ENCODE measurements at places on chromosomes 6 and 20. TPM values are rescaled to one million over a fixed set of nuclear protein-coding genes. Genes with fewer than 3 reads are reported as not detected.

GRCh38 chr20:5156675-5157448 lies 30.1 kb downstream of the CDS2 start:
- H3K4me3 ChIP-seq = peak overlapping the region; percentile 36
- peak; percentile 47 for DNase-seq
- no peaks in the 10 kb centered on the region for H3K27me3 ChIP-seq
- peaks cover 5% of the 10 kb centered on the region for H3K36me3 ChIP-seq

DNA sequence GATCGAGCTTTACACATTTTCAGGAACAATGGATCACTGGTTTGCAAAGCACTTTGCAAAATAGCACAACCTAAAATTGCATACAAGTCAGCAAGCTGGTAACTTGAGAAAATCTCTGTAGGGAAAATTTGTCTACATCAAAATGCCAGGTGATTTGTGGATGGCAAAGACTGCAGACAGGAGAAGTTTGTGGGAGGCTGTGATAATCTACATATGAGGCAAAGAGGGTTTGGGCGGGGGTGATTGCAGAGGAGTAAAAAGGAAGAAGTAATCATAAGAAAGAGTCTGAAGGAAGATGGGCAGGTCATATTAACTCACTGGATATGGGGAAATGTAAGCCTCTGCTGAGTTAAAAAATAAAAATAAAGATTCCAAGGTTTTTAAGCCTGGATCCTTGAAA lies 166.3 kb upstream of the STXBP5 start:
- H3K27ac ChIP-seq = no peak overlapping the region
- peaks cover 6% of the 10 kb centered on the region for H3K4me1 ChIP-seq
- no peak overlapping the region for H3K4me3 ChIP-seq
- H3K36me3 ChIP-seq = peaks cover 9% of the 10 kb centered on the region
- H3K27me3 ChIP-seq = no peaks in the 10 kb centered on the region

GRCh38 chr6:139699911-139700310 lies 325.5 kb upstream of the CITED2 start:
- H3K4me3 ChIP-seq = no peak overlapping the region
- no peak for DNase-seq
- peaks cover 21% of the 10 kb centered on the region for H3K4me1 ChIP-seq
- 0 out of 2 replicates have a peak overlapping the region, but pooled peaks have one; percentile 18 for H3K27ac ChIP-seq
- peaks cover 7% of the 10 kb centered on the region for H3K36me3 ChIP-seq

DNA sequence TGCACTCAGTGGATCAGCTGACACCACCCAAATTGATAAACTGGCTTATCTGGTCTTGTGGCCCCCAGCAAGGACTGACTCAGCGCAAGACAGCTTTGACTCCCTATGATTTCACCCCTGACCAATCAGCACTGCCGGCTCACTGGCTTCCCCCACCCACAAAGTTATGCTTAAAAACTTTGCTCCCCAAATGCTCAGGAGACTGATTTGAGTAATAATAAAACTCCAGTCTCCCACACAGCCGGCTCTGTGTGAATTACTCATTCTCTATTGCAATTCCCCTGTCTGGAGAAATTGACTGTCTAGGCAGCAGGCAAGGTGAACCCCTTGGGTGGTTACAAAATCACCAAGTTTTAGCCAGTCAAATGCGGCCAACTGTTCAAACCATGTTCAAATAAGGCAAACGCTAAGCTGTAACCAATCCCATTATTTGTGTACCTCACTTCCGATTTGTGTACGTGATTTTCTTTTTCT lies 32.5 kb downstream of the SLC22A2 start:
- no peaks in the 10 kb centered on the region for H3K27me3 ChIP-seq
- H3K4me3 ChIP-seq = no peak overlapping the region
- H3K36me3 ChIP-seq = no peaks in the 10 kb centered on the region
- DNase-seq = no peak

- DNase-seq = no peak
- peaks cover 3% of the 10 kb centered on the region for H3K27me3 ChIP-seq
- H3K36me3 ChIP-seq = peaks cover 43% of the 10 kb centered on the region
- peaks cover 55% of the 10 kb centered on the region for H3K4me1 ChIP-seq
- H3K4me3 ChIP-seq = no peak overlapping the region
- H3K27ac ChIP-seq = peak overlapping the region; percentile 42
Observed at GRCh38 chr6:129609635-129610034, 100.3 kb downstream of the ARHGAP18 start.

DNA sequence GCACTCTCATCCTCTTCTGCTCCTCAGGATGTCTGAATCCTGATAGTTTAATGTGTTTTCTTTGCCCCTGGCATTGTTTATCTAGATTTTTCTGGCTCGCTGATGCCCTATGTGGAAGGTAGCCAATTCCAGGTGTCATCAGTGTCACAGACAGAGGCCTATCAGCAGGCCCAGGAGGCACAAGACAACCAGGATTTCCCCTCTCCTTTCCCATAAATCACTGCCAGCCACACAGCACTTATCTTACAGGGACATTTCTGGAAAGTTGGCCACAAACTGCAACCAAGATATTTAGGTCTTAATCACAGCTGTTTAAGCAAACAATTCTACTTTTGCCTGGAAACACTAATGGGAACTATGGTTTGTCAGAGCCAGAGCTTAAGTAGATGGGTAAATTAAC lies 28.1 kb downstream of the ADGRF5 start:
- H3K4me1 ChIP-seq = no peaks in the 10 kb centered on the region
- H3K27ac ChIP-seq = no peak overlapping the region
- H3K27me3 ChIP-seq = peaks cover 6% of the 10 kb centered on the region
- H3K4me3 ChIP-seq = no peak overlapping the region

- no peaks in the 10 kb centered on the region for H3K36me3 ChIP-seq
- peak overlapping the region; percentile 67 for H3K4me3 ChIP-seq
- peaks cover 2% of the 10 kb centered on the region for H3K27me3 ChIP-seq
- no peak overlapping the region for H3K27ac ChIP-seq
- peaks cover 10% of the 10 kb centered on the region for H3K4me1 ChIP-seq
Observed at GRCh38 chr6:83592770-83593394, 80.5 kb downstream of the PRSS35 start.

GRCh38 chr20:45118028-45118427 lies 3.1 kb upstream of the WFDC5 start:
- H3K27ac ChIP-seq = no peak overlapping the region
- H3K27me3 ChIP-seq = peaks cover 23% of the 10 kb centered on the region
- H3K4me1 ChIP-seq = no peaks in the 10 kb centered on the region
- no peaks in the 10 kb centered on the region for H3K36me3 ChIP-seq
- no peak overlapping the region for H3K4me3 ChIP-seq

- no peak overlapping the region for H3K4me3 ChIP-seq
- peaks cover 17% of the 10 kb centered on the region for H3K36me3 ChIP-seq
- DNase-seq = no peak
- peaks cover 14% of the 10 kb centered on the region for H3K4me1 ChIP-seq
- peaks cover 4% of the 10 kb centered on the region for H3K27me3 ChIP-seq
Observed at GRCh38 chr6:3715285-3715684, 36.2 kb downstream of the PXDC1 start.

DNA sequence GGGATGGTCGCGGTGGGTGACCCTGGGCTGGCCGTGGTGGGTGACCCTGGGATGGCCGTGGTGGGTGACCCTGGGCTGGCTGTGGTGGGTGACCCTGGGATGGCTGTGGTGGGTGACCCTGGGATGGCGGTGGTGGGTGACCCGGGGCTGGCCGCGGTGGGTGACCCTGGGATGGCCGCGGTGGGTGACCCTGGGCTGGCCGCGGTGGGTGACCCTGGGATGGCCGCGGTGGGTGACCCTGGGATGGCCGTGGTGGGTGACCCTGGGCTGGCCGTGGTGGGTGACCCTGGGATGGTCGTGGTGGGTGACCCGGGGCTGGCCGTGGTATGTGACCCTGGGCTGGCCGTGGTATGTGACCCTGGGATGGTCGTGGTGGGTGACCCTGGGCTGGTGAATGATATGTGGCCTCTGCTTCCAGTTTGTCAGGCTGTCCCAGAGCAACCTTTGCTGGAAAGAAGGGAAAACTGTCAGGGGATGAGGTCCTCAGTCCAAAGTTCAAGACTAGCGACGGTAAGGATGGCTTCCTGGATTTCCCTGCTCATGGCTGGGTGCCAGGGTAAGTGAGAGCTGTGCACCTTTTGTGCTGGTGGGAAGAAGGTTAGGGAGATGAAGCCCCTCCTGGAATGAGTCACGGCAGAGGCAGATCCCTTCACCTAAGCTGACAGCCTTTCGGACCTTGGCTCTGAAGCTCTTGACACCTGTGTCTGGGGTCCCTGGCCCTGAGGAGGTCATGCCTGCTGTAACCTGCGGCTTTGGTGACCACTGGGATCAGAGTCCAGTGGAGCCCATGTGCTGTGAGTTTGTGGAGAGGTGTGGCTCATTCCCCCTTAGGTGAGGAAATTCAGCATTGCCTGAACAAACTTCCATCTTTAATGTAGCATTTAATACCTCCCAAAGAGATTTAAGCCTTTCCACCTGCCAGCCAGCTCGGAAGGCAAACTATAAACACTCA lies 19.1 kb upstream of the PCMTD2 start:
- H3K36me3 ChIP-seq = no peaks in the 10 kb centered on the region
- H3K4me3 ChIP-seq = no peak overlapping the region
- DNase-seq = no peak
- no peaks in the 10 kb centered on the region for H3K4me1 ChIP-seq

DNA sequence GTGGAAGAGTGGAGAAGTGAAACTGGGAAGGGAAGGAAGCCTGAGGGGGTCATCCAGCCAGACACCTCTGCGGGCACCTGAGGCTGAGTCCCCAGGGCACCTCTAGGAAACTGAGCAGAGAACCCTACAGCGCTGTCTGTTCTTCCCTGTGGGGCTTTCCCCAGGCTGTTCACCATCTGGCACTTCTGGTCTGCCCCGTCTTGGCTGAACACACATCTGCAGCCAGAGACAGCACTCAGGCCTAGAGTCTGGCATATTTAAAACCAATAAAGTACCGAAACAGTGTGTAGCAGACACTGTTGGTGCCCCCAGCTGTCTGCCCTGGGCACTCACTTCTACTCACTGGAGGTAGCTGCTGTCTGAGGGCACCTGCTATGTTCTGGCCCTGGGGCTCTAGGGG lies 9.4 kb upstream of the ARFGEF2 start:
- H3K4me1 ChIP-seq = no peaks in the 10 kb centered on the region
- no peak overlapping the region for H3K27ac ChIP-seq
- no peak overlapping the region for H3K4me3 ChIP-seq
- peaks cover 5% of the 10 kb centered on the region for H3K36me3 ChIP-seq
- DNase-seq = no peak
- H3K27me3 ChIP-seq = peaks cover 20% of the 10 kb centered on the region

- no peak overlapping the region for H3K4me3 ChIP-seq
- peaks cover 30% of the 10 kb centered on the region for H3K27me3 ChIP-seq
- H3K4me1 ChIP-seq = no peaks in the 10 kb centered on the region
- H3K36me3 ChIP-seq = no peaks in the 10 kb centered on the region
- no peak overlapping the region for H3K27ac ChIP-seq
- DNase-seq = no peak
Observed at GRCh38 chr20:47059536-47059935, 164.9 kb downstream of the EYA2 start.

DNA sequence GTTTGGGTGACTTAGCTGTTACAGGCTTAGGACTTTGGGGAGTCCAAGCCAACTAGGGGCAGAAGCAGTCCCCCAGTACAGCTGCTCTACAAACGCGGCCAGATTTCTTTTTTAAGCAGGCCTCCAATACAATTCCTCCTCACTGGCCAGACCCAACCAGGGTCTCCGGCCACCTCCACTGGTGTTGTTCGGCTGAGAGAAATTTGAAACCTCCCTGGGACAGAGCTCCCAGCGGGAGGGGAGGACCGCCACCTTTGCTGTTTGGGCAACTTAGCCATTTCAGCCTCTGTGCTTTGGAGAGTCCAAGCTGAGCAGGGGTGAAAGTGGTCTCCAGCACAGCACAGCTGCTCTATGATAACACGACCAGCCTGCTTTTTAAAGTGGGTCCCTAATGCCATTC lies 59.4 kb upstream of the KHDRBS2 start:
- H3K36me3 ChIP-seq = peaks cover 5% of the 10 kb centered on the region
- no peak overlapping the region for H3K27ac ChIP-seq
- H3K4me3 ChIP-seq = no peak overlapping the region
- DNase-seq = no peak
- H3K4me1 ChIP-seq = no peaks in the 10 kb centered on the region
- no peaks in the 10 kb centered on the region for H3K27me3 ChIP-seq

GRCh38 chr20:64113796-64114355 lies 6.5 kb upstream of the NPBWR2 start:
- no peaks in the 10 kb centered on the region for H3K4me1 ChIP-seq
- no peak for DNase-seq
- H3K27me3 ChIP-seq = peaks cover 24% of the 10 kb centered on the region
- H3K4me3 ChIP-seq = no peak overlapping the region

- no peak overlapping the region for H3K27ac ChIP-seq
- H3K4me1 ChIP-seq = no peaks in the 10 kb centered on the region
- H3K4me3 ChIP-seq = no peak overlapping the region
- DNase-seq = no peak
Observed at GRCh38 chr20:12837646-12838045, 171.1 kb upstream of the SPTLC3 start.

DNA sequence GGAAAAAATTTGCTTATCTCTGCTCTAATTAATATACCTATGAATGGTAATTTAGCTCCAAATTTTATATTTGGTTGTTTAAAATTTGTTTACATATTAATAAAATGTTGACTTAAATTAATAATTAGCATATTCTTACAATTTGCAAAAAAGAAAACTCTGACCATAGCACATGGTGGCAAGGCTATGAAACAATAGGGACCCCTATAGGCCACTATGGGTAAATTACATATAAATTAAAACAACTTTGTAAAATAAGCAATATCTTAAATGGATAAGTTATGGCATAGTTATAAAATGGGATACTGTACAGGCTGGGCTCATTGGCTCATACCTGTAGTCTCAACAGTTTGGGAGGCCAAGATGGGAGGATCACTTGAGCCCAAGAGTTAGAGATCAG lies 76.0 kb downstream of the MKKS start:
- no peaks in the 10 kb centered on the region for H3K36me3 ChIP-seq
- no peak overlapping the region for H3K4me3 ChIP-seq
- peaks cover 12% of the 10 kb centered on the region for H3K4me1 ChIP-seq
- no peak overlapping the region for H3K27ac ChIP-seq
- peaks cover 6% of the 10 kb centered on the region for H3K27me3 ChIP-seq

DNA sequence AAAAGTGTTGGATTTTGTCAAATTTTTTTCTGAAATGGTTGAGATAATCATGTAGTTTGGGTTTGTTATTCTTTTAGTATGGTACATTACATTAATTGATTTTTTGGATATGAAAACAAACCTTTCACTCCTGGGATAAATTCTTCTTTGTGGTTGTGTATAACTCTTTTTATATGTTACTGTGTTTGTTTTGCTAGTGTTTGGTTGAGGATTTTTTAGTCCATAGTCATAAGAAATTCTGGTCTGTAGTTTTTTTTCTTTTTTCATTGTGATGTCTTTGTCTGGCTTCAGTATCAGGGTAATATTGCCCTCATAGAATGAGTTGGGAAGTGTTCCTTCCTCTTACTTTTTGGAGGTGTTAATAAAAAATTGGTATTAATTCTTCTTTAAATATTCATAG lies 122.2 kb upstream of the ATXN1 start:
- no peak overlapping the region for H3K4me3 ChIP-seq
- peaks cover 15% of the 10 kb centered on the region for H3K4me1 ChIP-seq
- no peak overlapping the region for H3K27ac ChIP-seq

ROMO1 gene
- total RNA-seq = 236 TPM

CDH26 gene
- 0.16 TPM for total RNA-seq

PRDM13 gene
- total RNA-seq = not detected

OR2B6 gene
- total RNA-seq = not detected

GABRR1 gene
- not detected for total RNA-seq

RHAG gene
- not detected for total RNA-seq

CST5 gene
- total RNA-seq = not detected

MED20 gene
- 29.7 TPM for total RNA-seq

RBBP8NL gene
- not detected for total RNA-seq

SRMS gene
- not detected for total RNA-seq

PNLDC1 gene
- not detected for total RNA-seq
